Heart right ventricle (tissue), 16 donors: ENCODE measurements at places on chromosomes 5 and 9. TPM values are rescaled to one million over a fixed set of nuclear protein-coding genes. Genes with fewer than 3 reads are reported as not detected.

DMGDH gene
- total RNA-seq: 1.8 TPM

LURAP1L gene
- total RNA-seq: 1.4 TPM

DNA sequence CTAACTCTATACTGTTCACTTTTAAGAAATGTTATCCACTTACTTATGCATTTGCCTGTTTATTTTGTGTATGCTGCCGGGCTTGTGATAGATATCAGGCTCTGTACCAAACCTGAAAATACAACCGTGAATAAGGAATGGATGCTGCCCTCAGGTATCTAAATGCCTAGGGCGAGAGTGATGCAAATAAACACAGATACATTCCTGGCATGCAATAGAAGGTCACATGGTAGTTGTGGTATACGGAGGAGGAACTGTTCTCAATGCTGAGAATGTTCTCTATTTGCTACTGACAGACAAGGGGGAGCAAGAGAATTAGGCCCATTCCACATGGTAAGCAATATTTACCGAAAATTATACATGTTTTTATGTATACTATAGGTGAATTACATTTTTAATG lies 227.8 kb downstream of the ICE1 start:
- no peaks in the 10 kb centered on the region for H3K27me3 ChIP-seq
- no peaks in the 10 kb centered on the region for H3K36me3 ChIP-seq
- DNase-seq: no peak
- peaks cover 15% of the 10 kb centered on the region for H3K4me1 ChIP-seq
- no peak overlapping the region for H3K4me3 ChIP-seq
- H3K27ac ChIP-seq: no peak overlapping the region

DNA sequence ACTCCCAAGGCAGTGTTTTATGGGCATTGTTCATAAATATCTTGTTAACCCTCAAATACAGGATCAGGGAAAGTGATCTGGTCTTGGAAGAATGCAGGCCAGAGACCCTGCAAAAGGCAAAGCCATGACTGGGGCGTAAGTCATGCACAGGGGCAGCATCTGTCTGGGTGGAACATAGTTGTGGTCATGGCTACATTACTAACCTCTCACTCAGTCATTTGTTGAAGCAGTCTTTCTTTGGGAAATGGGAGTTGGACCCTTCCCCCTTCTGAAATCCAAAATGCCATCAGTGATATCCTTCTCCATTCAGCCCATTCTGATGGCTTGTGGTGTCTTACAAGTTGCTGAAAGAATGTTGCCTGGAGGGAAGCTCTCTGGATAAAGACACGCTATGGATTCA lies 68.1 kb downstream of the GDNF start:
- DNase-seq: no peak
- H3K27ac ChIP-seq: no peak overlapping the region
- no peaks in the 10 kb centered on the region for H3K4me1 ChIP-seq
- H3K36me3 ChIP-seq: no peaks in the 10 kb centered on the region
- no peaks in the 10 kb centered on the region for H3K27me3 ChIP-seq

- no peaks in the 10 kb centered on the region for H3K27me3 ChIP-seq
- H3K4me1 ChIP-seq: peaks cover 16% of the 10 kb centered on the region
- no peak for DNase-seq
- no peak overlapping the region for H3K4me3 ChIP-seq
- H3K36me3 ChIP-seq: no peaks in the 10 kb centered on the region
- no peak overlapping the region for H3K27ac ChIP-seq
These were observed 62.6 kb upstream of the IER5L start for GRCh38 chr9:129240581-129241211.
